ENCODE measurements at places on chromosomes 2 and 18.

- DNase-seq: no peak
Observed at GRCh38 chr18:2409906-2410305, 161.4 kb downstream of the METTL4 start.

DNA sequence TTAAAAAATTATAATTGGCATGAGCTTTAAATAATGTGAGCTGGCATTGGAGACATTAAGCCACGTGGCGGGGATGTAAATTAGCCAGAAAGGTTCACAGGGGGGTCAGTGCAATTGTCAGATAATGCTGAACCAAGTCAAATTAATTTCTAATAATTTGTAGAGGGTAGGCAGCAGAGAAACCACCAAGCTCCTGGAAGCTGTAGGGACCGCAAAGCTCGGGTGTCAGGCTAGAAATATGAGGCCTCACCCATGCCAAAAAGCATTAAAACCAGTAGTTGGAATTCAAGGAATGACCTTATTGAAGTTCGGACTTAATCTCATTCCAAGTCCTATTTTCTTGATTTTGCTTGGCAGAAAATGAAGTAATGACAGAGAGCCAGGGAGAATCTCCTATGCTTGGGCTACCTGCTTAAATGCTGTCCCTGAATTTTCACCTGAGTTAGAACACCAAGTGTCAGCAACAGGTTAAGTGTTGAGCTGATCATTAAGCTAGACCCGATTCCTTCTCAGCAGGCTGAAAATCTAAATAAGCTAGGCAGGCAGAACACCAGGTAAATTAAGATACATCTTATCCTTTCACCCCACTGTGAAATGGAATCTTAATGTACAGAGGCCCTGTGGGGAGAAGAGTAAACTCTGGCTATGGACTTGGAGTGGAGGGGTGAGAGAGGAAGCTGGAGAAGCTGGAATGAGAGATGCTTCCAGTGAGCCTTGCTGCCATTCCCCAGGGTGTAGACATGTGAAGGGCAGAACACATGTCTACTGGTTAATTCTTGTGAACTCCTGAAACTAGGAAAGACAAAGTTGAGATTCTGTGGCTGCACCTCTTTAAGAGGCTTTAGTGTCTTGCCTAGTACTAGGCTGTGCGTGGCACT lies 520.0 kb downstream of the SLC4A3 start:
- DNase-seq: peak; percentile 31

- DNase-seq: no peak
Observed at GRCh38 chr2:84849271-84849952, 31.5 kb downstream of the TRABD2A start.

DNA sequence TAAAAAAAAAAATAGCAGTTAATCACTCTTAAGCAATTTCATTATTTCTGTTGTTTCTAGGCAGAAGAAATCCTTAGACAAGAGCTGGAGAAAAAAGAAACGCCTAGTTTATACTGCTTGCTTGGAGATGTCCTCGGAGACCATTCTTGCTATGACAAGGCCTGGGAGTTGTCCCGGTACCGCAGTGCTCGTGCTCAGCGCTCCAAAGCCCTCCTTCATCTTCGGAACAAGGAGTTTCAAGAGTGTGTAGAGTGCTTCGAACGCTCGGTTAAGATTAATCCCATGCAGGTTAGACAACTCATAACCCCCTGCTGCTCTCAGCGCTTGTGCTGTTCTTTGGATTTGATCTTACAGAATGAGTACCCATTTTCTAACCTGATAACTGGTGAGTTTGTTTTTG lies 130.4 kb downstream of the TTC27 start:
- DNase-seq: no peak

DNA sequence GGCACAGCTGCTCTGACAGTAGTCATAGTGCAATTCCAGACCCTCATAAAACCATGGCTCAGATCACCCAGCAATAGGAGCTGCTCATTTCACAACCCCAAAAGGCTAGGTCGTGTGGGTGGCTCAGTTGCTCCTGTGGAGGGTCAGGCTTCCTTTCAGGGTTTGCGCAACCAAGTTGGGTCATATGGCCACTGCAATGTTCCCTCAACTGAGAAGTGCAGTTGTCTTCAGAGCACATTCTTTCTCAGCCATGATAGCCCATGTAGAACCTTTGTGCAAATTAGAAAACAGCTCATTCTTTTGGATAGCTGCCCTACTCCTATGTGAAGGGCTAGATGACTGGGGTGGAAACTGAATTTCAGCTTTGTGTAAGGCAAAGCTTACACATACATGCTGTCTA lies 3.2 kb downstream of the SERPINB13 start:
- DNase-seq: peak; percentile 54

DNA sequence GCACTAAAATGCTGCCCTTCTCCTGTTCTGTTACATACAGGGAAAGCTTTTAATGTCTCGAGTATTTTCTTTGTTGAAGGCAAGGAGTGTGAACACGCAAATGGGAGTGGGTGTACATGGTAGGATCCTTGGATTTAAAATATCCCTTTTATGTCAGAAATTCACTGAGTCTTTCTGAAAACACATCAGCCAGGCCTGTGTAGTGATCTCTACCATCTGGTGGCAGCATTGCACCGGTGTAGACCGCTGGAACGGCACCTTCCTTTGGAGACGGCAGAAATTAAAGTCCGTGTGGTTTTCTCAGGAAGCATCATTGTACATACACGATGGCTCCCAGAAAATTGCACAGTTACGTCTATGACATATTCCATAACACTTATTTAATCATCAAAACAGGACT lies 515.8 kb downstream of the GALR1 start:
- peak; percentile 6 for DNase-seq

- peak; percentile 79 for DNase-seq
Observed at GRCh38 chr2:205427112-205427511, 255.2 kb upstream of the NRP2 start.

DNA sequence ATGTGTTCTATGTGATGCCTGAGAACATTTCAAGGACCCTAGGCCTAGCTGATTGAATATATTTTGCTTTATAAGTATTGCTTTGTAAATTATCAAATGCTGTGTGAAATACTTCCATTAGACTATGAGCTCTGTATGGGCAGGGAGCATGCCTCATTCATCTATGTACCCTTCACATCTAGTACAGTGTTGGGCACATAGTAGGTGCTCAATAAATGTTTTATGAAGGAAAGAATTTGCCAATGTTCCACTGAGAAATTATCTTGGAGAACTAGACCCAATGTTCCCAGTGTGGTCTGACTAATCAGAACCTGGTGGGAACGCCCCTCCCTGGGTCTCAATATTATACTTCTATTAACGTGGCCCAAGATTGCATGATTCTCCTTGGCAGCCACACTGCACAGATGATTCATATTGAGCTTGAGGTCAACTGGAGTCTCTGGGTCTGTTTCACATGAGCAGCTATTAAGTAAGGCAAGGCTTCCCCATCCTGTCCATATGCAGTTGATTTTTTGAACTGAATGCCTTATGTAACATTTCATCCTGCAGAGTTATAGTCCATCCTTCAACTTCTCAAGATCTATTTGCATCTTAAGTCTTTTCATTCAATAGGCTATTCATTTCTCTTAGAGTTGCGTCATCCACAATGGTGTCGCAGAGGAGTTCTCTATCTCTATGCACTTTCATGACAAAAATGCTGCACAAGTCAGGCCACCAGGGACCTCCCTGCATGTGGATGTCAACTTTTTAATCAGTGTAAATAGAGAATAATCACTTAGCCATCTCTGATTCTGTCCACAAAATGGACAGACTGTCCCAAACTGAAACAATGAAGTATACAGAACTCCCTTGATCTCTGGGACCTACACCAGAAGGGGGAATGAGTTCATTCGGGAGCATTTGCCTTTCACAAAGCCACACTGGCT lies 257.6 kb downstream of the CYP26B1 start:
- DNase-seq: peak; percentile 99

DNA sequence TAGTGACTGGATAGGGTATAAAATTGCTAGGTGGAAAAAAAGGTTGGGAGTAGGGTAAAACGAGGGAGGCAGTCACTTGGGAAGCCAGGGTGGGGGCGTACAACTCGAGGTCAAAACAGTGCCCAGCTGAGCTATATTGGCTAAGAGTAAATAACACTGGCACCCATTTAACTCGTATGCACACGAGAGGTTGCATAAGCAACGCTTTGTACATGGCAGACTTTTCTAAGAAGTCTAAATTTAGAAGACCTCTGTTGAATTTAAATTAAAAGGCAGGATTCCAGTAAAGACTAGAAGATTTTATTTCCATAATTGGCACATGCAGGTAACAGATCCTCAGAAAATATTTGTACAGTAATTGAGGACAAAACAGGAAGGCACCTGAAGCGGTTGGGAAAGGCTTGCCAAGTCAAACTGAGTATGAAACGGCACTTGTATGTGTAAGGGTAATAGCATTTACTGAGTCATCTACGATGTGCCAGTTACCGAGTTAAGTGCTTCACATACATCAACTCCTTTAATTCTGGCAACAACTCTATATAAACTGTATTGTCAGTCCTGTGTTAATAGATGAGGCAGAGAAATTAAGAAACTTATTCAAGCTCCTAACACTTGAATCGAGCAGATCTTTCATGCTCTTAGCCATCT lies 1.4 kb upstream of the MALT1 start:
- DNase-seq: peak; percentile 76

- peak; percentile 15 for DNase-seq
Observed at GRCh38 chr18:10377956-10378355, 76.5 kb upstream of the APCDD1 start.

DNA sequence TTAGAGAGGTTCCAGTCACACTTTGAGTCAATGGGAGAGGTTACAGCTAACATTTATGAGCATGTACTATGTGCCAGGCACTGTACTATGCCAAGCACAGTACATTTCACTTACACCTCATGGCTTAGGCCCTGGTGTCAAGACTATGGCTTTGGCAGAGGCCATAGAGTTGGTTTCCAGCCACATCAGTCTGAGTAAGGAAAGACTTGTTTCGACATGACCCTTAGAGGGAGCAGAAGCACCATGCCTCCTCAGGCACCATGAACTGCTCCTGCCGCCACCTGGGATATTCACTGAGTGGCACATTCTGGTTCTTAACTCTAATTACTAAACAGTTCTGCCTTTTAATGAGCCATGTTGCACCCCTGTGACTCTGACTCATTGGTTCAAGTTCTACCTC lies 12.7 kb downstream of the DGUOK start:
- peak; percentile 86 for DNase-seq

DNA sequence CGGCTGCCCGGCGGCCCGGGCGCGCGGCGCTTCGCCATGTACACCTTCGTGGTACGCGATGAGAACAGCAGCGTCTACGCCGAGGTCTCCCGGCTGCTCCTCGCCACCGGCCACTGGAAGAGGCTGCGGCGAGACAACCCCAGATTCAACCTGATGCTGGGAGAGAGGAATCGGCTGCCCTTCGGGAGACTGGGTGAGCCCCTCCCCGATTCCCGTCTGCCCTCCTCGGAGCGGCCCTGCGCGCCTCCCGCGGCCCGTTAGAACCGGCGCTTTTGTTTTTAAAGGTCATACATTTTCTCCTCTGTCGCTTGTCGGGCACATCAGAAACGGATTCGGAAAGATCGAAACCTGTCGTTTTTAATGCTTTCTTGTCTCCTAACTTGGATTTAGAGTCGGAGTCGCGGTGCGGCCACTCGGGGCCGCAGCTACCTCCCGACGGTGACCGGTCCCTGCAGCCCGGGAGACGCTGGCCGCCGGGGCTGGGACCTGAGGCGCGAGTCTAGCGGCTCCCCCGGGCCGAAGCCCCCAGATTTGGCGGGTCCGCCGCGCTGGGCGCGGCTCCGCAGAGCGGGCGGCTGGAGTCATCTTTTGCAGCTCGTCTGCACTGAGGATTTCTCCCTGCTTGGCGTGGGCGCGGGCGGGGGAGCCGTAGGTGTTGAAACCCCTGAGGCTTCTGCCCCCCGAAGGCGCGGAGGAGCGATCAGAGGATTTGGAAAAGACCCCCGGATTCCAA lies 519 bp downstream of the TTL start:
- DNase-seq: peak; percentile 32

GRCh38 chr18:6109743-6110142 lies 214.4 kb upstream of the TMEM200C start:
- no peak for DNase-seq

GRCh38 chr18:48948112-48949049 lies 2.4 kb downstream of the SMAD7 start:
- DNase-seq: no peak

DNA sequence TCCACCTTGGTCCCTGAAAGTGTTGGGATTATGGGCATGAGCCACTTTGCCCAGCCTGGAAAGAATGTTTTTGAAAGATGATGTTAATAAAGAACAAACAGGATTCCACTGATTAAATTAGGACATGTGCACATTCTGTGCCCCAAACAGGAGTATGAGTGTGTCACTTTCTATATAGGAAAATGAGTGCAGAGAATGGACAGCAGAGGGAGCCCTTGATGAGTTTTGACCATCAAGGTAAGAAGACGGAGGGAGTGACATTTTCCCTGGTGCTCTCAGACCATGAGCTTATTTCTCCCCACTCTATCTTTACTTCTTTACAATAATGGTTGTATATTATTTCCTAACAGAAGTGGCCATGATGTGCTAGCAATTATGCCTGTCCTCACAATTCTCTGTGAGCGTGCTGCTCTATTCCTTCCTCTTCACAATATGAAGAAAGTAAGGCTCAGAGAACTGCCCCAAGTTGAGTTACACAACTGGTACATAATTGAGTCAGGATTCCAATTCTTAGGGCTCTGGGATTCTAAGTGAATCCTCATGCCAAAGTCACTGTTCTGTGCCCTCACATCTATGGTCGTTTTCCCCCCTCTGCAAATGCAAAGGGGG lies 20.6 kb downstream of the RPL37A start:
- peak; percentile 88 for DNase-seq

DNA sequence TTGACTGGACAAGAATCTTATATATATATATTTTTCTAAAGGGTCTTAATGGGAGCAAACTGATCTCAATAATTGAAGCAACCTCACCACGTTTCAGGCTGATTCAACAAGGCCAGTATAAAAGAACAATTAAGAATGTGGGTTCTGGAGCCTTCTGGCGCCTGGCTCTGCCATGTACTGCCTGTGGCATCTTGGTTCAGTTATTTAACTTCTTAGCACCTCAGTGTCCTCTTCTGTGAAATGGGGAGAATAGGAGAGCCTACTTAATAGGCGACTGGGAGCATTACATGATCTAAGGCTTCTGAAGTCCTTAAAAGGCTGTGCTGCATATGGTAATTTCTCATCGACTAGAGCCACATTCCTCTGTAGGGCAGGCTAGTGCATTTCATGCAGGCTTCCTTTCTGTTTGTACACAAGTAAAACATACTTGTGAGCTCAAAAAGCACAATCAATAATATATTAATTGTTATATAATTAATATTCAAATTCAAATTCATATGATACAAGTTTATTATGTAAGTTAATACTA lies 118.4 kb upstream of the LYPD1 start:
- DNase-seq: no peak

- no peak for DNase-seq
Observed at GRCh38 chr2:186467421-186467820, 18.6 kb upstream of the ZC3H15 start.

GRCh38 chr18:73879328-73879727 lies 268.3 kb downstream of the FBXO15 start:
- no peak for DNase-seq

GRCh38 chr18:44821924-44822323 lies 141.2 kb downstream of the SETBP1 start:
- no peak for DNase-seq

GRCh38 chr2:232490221-232491138 lies 2.8 kb upstream of the ECEL1 start:
- no peak for DNase-seq

- no peak for DNase-seq
Observed at GRCh38 chr2:224408676-224409075, 6.8 kb upstream of the FAM124B start.

- no peak for DNase-seq
Observed at GRCh38 chr2:174796319-174796771, 32.1 kb upstream of the CHRNA1 start.
